ENCODE measurements at places on chromosomes 4 and X.

- no peak for DNase-seq
- no peaks in the 10 kb centered on the region for H3K36me3 ChIP-seq
- H3K4me1 ChIP-seq: no peaks in the 10 kb centered on the region
- no peak overlapping the region for H3K27ac ChIP-seq
- no peak overlapping the region for H3K4me3 ChIP-seq
Observed at GRCh38 chr4:89419111-89419695, 111.6 kb upstream of the GPRIN3 start.

DNA sequence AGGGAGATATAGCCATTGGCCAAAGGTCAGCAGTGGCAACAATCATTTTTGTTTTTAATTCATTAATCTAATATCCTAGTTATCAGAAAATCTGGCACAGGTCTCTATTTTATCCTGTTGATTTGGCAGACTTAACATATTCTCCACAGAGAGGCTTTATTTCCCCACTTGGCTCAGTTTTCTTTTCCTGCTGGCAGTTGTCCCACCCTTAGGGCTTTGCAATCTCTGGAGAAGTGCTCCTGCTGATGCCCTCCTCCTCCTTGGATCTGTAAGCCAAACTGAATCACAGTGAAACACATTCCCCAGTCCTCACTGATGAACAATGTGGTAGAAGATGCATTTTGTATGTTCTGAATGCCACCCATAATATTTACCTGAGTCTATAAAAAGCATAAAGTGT, 889.7 kb downstream of the PDHA2 start:
- H3K4me1 ChIP-seq: no peaks in the 10 kb centered on the region
- no peaks in the 10 kb centered on the region for H3K27me3 ChIP-seq
- no peak for DNase-seq
- H3K4me3 ChIP-seq: no peak overlapping the region
- H3K36me3 ChIP-seq: peaks cover 2% of the 10 kb centered on the region

- no peak overlapping the region for H3K4me3 ChIP-seq
- no peaks in the 10 kb centered on the region for H3K27me3 ChIP-seq
- no peaks in the 10 kb centered on the region for H3K36me3 ChIP-seq
- no peaks in the 10 kb centered on the region for H3K4me1 ChIP-seq
Observed at GRCh38 chrX:69116077-69116476, 49.2 kb downstream of the PJA1 start.

GRCh38 chr4:134906404-134907023, 704.9 kb upstream of the PABPC4L start:
- H3K27ac ChIP-seq: no peak overlapping the region
- H3K4me3 ChIP-seq: no peak overlapping the region
- DNase-seq: no peak
- H3K27me3 ChIP-seq: no peaks in the 10 kb centered on the region

DNA sequence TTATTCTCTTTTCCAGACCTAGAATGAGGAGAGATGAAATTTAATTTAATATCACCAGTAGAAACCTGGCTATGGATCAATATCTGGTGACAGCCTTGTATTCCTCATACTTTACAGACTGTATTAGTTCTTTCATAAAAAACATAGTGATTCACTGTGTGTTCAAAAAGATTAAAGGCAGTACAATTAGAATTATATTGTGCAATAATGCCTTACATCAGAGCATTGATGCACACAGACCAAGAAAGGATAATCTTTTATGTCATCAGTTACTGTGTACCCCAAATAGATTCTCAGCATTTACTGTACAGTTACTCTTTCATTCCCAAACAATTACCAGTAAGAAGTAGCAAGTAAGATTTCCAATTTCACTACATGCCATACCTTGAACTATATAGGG, 260.5 kb upstream of the ANXA10 start:
- DNase-seq: no peak
- no peaks in the 10 kb centered on the region for H3K4me1 ChIP-seq
- H3K27ac ChIP-seq: no peak overlapping the region
- no peaks in the 10 kb centered on the region for H3K36me3 ChIP-seq

- DNase-seq: no peak
- no peaks in the 10 kb centered on the region for H3K4me1 ChIP-seq
- H3K27me3 ChIP-seq: no peaks in the 10 kb centered on the region
- no peak overlapping the region for H3K27ac ChIP-seq
- no peak overlapping the region for H3K4me3 ChIP-seq
Observed at GRCh38 chr4:98963538-98964433, 31.7 kb upstream of the METAP1 start.

- H3K27ac ChIP-seq: no peak overlapping the region
- no peak overlapping the region for H3K4me3 ChIP-seq
- no peaks in the 10 kb centered on the region for H3K36me3 ChIP-seq
- DNase-seq: no peak
- no peaks in the 10 kb centered on the region for H3K27me3 ChIP-seq
Observed at GRCh38 chr4:141761926-141762325, 125.5 kb downstream of the IL15 start.

- H3K4me3 ChIP-seq: peak overlapping the region; percentile 96
- no peaks in the 10 kb centered on the region for H3K36me3 ChIP-seq
- H3K27me3 ChIP-seq: no peaks in the 10 kb centered on the region
- no peak for DNase-seq
Observed at GRCh38 chrX:41087201-41087600, 2.0 kb downstream of the USP9X start.

DNA sequence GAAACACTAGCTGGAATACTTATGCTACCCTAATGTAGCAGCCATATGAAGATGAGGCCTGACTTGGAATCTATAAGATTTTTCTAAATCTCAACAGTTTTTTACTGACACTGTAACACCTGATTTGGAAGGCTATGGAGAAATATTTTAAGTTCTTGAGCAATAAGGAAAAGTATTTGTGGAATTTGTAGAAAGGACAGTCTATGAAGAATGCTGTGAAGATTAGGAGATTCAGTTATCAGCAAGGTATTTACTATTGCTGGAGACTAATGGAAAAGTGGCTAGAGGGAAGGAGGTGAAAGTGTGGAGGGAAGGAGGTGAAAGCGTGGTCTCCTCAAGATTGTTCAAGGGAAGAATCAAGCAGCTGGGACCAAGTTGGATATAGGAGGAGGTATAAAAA, 190.0 kb upstream of the EMCN start:
- no peak overlapping the region for H3K4me3 ChIP-seq
- H3K27ac ChIP-seq: no peak overlapping the region
- no peaks in the 10 kb centered on the region for H3K36me3 ChIP-seq
- H3K4me1 ChIP-seq: no peaks in the 10 kb centered on the region

DNA sequence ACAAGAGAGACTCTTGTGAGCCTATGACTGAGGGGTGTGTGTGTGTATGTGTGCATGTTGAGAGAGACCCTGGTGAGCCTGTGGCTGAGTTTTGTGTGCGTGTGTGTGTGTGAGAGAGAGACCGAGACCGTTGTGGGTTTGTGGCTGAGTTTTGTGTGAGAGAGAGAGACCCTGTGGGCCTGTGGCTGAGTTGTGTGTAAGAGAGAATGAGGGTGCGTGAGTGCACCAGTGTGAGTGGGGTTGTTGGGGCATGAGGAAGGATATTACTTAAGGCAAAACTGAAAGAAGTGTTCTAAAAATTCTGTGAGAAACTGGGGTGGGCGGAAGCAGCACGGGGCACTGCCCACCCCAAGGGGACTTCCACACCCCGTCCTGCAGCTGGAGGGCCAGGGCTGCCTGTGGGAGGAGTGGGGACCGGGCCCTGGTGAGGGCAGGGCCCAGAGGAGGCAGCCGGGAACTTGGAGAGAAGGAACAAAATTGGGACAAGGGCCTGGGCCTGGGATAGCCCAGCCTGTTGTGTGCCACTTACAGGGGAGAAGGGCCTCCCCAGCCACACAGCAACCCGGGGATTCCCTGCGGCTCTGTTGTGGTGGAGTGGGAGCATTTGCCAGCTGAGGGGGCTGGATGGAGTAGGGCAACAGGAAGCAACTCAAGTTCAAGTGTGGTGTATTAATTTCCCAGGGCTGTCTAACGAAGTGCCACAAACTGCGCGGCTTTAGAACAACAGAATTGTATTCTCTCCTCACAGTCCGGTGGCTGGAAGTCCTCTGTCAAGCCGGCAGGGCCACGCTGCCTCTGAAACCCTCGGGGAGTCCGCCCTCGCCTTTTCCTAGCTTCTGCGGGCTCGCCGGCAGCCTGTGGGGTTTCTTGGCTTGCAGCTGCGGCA, 22.1 kb downstream of the TMEM131L start:
- no peaks in the 10 kb centered on the region for H3K36me3 ChIP-seq
- DNase-seq: no peak
- no peaks in the 10 kb centered on the region for H3K27me3 ChIP-seq
- no peak overlapping the region for H3K4me3 ChIP-seq
- H3K4me1 ChIP-seq: peaks cover 14% of the 10 kb centered on the region

- H3K4me1 ChIP-seq: no peaks in the 10 kb centered on the region
- H3K27ac ChIP-seq: no peak overlapping the region
- H3K4me3 ChIP-seq: no peak overlapping the region
- DNase-seq: no peak
- H3K27me3 ChIP-seq: no peaks in the 10 kb centered on the region
- no peaks in the 10 kb centered on the region for H3K36me3 ChIP-seq
Observed at GRCh38 chr4:122739174-122739573, 6.7 kb downstream of the BBS12 start.

DNA sequence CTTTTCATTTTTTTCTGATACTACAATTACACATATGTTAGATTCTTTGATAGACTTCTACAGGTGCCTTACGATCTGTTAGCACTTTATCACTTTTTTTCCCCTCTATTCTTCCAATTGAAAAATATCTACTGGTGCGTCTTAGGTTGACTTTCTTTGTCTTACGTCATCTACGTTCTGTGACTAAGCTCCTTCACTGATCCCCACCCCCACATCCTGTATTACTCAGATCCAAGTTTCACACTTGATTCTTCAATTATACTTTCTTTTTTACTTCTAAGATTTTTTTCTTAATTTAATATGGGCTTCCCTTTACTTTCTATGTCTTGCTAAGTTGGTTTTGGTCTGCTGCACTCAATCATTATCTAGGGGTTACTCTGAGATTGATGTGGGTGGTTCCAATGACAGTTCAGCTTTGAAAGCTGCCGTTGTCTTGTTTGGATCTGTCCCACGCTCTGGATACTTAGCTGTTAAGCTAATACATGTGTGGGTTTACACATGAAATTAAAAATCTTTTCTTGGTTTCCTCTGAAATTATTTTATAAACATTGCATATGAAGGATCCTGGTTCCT, 1321.1 kb downstream of the RAPGEF2 start:
- no peaks in the 10 kb centered on the region for H3K27me3 ChIP-seq
- DNase-seq: no peak
- H3K4me3 ChIP-seq: no peak overlapping the region
- no peaks in the 10 kb centered on the region for H3K4me1 ChIP-seq
- H3K36me3 ChIP-seq: no peaks in the 10 kb centered on the region

DNA sequence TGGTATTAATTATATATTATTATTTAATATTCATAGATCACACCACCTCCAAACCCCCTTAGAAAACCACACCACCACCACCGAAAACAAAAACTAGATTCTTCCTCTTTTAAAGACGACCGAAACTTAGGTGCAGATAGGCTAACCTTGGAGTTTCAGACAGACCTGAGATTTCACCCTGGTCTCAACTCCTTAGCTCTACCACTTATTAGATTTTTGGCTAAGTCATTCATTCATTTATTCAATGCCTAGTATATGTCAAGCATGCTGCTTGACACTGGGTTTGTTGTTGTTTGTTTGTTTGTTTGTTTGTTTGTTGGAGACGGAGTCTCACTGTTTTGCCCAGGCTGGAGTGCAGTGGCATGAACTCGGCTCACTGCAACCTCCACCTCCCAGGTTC, 9.5 kb upstream of the BMP2K start:
- DNase-seq: no peak
- H3K4me3 ChIP-seq: no peak overlapping the region
- no peak overlapping the region for H3K27ac ChIP-seq
- no peaks in the 10 kb centered on the region for H3K27me3 ChIP-seq
- no peaks in the 10 kb centered on the region for H3K36me3 ChIP-seq

GRCh38 chr4:151659601-151660364, 101.0 kb downstream of the GATB start:
- H3K36me3 ChIP-seq: peaks cover 12% of the 10 kb centered on the region
- H3K4me1 ChIP-seq: no peaks in the 10 kb centered on the region
- H3K27ac ChIP-seq: no peak overlapping the region
- no peaks in the 10 kb centered on the region for H3K27me3 ChIP-seq

DNA sequence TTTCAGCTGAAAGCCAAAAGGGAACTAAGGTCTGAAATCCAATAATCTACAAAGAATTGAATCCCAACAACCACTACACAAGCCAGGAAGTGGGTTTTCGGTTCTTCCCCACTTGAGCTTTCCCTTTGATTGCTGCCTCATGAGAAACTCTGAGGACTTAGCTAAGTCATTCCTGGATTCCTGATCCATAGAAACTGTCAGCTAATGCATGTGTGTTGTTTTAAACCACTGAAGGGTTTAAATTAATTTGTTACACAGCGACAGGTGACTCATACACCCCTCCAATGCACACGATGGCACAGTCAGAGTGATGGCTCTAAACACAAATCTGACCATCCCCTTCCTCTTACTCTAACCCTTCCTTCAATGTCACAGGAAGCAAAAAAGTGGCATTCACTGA, 282.9 kb downstream of the RAB28 start:
- H3K4me1 ChIP-seq: no peaks in the 10 kb centered on the region
- no peak overlapping the region for H3K27ac ChIP-seq
- no peaks in the 10 kb centered on the region for H3K27me3 ChIP-seq
- DNase-seq: no peak

DNA sequence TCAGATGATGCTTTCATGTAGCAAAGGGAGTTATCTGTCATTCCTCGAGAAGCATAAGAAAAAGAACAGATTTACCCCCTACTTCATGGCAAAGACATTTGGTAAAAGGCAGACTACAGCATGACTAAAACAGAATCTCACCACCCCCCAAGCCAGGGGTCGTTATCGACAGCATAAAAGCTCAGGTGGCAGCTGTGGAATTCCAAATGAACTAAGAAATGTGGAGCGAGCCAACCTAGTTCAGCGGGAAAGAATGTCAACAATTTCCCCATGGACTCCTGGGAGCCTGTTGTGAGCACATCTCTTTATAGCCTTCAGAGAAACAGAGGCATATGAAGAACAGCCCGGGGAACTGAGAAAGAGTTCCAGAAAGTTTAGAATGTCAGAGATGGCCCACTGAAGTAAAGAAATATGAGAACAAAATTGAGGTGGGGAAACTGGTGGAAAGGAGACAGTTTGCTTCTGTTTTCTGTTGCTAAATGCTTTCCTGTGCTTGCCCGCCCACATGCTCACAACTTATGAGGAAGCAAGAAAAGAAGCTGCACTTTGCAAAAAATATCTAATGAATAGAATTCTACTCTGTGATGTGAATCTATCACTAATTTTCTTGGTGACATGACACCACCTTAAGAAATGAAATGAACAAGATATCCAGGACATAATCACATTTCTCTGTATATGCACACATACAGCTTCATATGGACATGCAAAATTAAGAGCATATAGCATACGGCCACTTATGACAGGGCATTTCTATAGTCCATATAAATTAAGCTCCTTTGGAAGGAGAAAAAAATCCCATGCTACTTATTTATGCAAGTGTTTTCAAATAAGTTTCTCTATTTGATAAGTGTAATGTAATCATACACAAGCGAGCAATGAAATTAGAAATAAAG, 135.3 kb upstream of the MID1 start:
- no peak overlapping the region for H3K4me3 ChIP-seq
- H3K27ac ChIP-seq: no peak overlapping the region
- peaks cover 3% of the 10 kb centered on the region for H3K4me1 ChIP-seq
- peak; percentile 50 for DNase-seq

- no peak overlapping the region for H3K4me3 ChIP-seq
- no peak for DNase-seq
- H3K27ac ChIP-seq: no peak overlapping the region
- H3K36me3 ChIP-seq: no peaks in the 10 kb centered on the region
- no peaks in the 10 kb centered on the region for H3K27me3 ChIP-seq
Observed at GRCh38 chrX:112613039-112613438, 66.7 kb downstream of the LHFPL1 start.

Data from iPS DF 6.9 (cell line).